DMS79 treated with DMSO at 0.1 percent for 48 hours (cell line): ENCODE measurements at places on chromosomes 12 and 14.

DNA sequence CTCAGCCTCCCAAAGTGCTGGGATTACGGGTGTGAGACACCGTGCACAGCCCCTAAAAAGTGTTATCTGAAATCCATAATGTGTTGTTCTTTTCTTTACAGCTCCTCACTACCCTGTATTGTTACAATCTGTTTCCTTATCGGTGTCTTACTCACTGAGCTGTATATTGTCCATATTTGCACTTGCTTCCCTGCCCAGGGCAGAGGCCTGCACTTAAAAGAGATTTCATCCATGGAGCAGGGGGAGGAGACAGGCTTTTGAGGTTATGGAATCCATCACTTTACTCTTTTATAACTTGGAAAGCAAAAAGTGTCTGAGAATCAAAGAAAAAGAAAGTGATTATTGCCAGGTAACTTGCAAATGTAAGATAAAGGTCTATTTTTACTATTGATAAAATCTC, 251.0 kb downstream of the DIO2 start:
- peak; percentile 22 for DNase-seq

DNA sequence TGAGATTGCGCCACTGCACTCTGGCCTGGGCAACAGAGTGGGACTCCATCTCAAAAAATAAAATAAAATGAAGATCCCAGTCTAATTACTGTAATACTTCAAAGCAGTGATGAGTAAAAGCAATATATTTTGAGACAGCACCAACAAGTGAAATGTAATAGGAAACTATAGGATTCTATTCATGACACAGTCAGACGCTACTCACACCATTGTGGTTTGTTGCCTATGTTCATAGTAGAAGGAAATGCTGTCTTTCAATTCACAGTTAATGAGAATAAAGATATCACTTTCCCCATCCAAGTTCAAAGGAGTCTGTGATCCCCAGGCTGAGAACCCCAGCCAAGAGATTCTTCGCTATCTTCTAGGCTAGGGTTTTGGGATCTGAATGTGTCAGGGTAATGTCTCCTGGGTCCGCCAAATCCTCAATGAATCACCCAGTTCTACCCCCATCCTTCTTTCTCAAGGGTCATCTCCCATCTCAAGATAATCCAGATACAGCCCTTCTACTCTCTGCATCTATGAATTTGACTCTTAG, 16.6 kb upstream of the DTX1 start:
- no peak for DNase-seq

GRCh38 chr12:100399095-100399494, 42.2 kb downstream of the SLC17A8 start:
- no peak for DNase-seq

DNA sequence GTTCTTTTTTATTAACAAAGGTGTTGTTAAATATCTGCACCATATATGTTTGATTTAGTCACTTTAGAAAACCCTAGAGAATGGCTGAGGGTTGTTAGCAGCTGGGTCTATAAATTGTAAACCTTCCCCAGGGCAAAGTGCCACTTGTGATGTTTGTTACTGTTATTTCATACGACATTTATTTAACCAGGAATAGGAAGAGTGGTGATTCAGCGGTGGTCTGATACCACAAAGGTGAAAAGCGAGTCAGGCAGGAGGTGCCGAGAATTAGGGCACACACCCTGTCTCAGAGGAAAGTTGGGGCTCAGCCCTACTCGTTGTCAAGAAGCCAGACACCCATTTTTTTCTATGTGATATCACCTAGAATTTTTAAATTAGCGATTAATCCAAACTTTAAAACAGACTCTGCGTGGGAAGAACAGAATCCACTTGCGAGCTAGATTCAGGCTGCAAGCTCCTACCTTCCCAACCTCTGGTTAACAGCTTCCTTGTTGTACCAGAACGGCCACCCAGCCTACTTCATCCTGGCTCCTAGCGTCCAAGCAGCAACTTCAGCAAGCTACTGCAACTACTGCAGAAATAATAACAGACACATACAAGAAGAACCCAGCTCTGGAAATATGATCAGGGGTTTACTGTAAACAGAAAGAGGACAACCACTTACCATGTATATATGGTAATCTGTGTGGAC, 126.7 kb downstream of the TMEM132D start:
- no peak for DNase-seq

DNA sequence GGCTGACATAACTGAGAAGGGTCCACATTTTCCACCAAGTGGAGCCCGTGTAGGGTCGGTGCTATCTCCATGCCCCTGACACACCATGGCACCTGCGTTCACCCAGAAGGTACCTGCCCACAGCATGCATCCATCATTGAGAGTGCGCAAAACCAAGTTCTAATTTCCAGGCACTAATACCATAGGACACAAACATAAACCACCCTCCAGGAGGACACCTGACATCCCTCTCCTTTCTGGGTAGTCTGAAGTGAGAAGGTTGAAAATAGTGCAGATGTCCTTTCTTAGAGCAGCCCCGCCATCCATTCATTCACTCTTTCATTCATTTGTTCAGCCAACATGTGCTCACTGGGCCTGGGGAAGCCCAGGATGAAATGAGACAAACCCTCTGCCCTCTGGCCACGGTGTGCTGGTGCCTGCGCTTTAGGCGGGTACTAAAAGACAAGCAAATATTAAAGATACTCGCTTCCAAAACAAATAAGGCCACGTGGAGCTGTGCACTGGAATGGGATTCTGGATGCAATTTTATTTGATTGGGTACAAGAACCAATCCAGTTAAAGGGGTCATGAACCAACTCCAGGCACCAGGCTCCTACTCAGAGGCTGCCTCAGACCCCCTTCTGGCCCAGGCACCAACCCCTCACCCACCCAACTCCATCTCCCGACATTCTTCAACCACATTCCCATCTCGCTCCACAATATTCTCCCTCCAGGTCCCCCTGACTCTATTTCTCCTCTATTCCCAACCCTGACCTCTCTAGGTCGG, 1.2 kb downstream of the TTC7B start:
- no peak for DNase-seq

GRCh38 chr12:106342397-106343213, 14.9 kb upstream of the POLR3B start:
- peak; percentile 39 for DNase-seq

DNA sequence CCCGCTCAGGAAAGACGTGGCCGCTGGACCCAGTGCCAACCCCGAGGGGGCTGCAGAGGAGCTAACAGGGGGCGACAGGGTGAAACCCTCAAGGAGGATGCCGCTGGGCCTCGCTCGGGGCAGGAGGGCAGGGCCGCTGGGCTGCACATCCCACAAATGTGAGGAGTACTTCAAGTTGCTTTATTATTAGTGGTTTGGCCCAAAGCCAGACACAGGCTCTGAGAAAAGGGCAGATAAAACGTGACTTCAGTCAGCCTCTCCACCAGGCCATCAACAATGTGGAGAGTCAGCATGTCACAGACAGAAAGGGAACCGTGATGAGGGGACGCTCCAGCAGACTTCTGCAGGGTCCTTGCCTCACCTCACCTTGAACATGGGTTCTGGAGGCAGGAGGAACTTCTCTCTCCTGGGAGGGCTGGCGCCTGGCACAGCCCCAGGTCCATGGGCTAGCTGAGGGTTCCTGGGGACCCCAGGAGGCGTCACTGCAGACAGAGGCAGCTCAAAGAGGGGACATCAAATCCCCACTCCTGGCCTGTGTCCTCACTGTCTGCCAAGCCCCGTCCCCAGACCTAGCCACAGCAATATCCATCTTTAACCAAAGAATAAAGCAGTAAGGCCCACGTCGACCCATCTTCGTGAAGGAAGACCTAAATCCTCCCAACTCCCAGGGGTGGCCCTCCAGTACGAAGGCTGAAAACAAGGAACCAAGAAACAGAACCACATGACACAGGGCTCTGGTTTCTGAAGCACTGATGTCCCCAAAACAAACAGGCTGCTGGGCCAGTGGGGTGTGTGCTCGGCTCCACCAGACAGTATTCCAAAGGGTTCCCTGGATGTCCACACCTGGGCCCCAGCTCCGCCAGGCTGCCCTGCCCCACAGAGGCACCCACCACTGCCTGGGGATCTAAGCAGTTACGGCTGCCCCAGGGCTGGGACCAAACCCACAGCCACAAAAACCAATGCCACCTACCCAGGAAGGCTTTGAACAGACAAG, 35.1 kb downstream of the CCDC85C start:
- DNase-seq, result peak; percentile 99

DNA sequence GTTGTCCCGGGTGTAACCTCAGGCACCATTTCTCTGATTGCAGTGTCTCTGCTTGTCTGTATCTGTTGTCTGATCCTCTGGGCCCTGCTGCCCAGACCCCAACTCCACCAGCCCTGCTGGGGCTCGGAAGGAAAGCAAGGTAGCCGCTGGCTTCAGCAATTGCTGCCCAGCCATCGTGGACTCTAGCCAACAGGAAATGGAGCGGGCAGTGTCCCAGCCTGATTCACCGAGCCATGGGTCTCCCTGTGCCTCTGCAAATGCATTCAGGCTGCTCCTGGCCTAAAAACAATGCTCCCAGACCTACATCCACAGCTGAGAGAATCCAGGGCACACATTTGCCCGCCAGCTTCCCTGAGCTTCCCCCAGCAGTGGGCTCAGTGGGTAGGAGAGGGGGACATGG, 9.2 kb downstream of the TUNAR start:
- DNase-seq, result no peak

DNA sequence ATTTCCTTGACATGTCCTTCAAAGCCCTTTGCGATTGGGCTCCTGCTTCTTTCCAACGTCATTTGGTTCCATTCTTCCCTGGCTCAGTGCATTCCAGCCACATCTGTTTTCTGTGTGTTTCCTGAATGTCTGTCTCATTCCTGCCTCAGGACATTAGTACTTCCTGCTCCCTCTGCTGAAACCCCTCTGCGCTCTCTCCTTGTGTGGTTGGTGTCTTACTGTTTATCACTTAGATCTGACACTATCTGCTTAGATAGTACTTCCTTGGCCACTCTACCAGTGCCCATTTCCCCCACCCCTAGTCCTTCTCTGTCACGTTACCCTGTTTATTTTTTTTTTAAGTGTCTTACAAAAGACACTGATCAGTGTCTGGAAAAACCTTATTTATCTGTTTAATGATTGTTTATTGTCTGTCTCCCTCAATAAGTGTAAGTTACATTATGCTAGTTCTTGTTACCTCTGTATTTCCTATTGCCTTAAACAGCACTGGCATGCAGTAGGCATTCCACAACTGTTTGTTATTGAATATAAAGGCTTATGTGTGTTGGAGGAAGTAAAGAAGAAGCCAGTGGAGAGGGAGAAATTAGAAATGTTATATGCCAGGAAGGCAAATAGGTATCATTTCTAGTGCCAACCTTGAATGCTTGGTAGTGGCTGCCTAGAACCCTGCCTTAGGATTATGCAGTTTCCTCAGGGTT, 21.5 kb downstream of the DYRK2 start:
- DNase-seq, result no peak

DNA sequence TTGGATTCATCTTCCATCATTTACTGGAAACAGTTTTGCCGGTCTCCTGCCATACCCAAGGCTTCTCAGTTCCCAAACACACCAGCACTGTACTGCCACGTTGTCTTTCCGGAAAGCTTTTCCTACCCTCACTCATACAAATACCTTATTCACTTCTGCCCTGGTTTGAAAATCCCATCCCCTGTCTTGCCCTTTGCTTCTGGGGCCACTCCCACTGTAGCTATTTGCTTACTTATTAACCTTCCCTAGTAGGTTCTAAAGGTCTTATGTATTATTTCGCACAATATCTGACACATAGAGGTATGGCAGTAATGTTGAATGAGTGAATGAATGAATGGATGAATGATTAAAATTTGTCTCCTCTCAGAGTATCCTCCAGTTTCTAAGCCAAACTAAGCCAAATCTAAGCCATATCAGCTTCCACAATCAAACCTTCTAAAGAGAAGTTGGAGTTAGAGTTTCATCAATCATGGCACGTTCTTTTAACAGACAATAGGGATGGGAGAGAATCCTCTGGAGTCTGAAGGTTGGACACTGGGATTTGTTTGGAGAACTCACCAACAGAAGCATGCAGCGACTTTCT, 18.6 kb downstream of the TSPAN8 start:
- DNase-seq, result no peak

- no peak for DNase-seq
These were observed 185.1 kb upstream of the CCND2 start for GRCh38 chr12:4088451-4088850.

DNA sequence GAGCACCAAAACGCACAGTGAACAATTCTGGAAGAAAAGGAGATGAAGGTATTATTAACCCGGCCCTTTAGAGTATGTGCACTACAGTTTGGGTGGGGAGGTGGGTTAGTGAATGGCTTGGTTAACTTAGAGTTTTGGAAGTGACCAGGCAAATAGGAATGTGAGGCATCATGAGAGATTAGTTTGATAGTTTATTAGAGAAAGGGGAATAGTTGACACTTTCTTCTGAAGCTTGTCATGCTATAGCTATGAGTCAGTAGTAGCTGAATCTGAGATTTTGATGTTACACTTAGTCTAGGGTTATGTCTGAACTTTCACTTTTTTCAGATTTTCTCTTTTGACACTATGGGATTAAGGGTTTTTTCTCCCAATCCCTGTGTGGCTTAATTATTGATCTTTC, 567.2 kb downstream of the SNAPC1 start:
- DNase-seq, result no peak

DNA sequence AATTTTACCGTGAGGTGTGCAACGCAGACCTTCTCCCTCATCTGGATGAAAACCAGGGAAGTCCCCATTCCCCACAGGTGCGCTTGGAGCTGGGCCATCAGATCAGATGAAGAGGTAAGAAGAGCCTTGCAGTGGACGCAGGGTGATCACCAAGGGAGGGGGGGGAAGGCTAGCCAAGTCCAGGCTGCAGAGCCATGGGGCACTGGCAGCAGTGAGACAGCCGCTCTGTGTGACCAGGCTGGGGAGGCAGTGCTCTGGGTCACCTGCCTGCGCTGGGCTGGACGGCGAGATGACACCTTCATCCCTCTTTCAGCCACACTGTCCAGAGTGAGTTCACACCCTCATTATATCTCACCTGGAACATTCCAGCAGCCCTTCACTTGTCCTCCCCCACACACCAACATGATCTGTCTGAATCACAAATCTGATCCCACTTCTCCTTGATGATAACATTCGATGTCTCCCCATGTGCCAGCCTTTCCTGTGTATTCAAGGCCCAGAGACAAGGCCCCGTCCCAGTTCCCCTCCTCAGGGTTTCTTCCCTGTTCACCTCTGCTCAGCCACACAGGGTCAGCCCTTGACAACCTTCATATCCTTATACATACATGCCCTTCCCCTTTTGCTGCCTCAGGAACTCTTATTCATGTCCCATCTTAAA, 65.9 kb upstream of the VASH1 start:
- no peak for DNase-seq
